ENCODE measurements at places on chromosomes 2 and 18.

DNA sequence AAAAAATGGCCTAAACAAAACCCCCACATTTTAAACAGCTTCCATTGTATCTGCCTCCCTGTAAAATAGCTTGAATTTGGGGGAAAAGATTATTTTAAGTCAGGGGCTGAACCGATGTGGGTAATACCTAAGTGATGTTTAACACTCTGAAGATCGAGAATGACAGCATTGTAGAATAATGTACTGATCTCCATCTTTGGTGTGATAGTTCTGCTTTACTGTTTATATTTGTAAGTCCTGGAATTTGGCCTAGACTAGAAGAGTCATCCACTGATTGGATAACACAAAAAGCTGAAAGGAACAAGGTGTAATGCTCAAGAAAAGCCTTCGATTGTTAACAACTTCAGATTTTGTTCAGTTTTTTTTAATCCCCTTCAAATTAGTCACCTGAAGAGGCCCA, 53.8 kb upstream of the CCDC68 start:
- no peak for DNase-seq

GRCh38 chr18:44687421-44687820, 6.7 kb downstream of the SETBP1 start:
- no peak for DNase-seq

GRCh38 chr2:205511221-205511620, 171.1 kb upstream of the NRP2 start:
- no peak for DNase-seq

DNA sequence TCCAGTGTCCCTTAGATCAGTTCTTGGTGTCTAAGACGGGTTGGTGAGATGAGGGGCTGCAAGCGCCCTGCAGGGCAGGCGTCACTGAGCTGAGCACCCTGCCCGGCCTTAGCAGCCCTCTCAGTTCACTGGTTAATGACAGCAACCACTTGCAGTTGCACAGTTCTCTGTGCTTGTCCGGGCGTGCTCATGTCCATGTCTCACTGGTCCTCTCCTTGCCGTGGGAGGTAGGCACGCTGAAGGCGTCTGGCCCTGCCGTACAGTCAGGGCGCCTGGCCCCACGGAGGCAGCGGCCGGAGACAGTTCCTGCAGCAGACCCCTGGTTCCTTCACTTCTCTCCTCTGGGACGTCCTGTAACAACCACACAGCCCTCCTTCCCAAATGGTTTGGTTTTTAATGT, 75.3 kb downstream of the ARHGEF4 start:
- DNase-seq = no peak

DNA sequence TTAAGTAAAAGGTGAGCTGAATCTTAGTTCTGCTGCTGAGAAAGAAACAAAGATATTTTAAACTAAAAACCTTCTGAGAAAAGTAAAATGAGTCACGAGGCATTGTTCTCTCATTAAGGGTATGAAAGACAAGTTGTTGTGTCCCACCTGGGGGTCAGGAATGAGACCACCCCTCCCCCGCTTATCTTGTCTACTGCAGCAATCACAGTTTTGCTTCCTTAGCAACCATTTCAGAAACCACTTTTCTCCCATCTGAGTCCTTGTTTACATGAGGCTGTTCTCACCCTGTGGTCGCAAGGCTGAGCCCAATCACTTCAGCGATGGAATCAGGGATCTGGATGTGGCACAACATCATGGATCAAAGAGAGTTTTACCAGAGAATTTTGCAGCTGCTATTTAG, 377.6 kb upstream of the NETO1 start:
- DNase-seq = no peak

DNA sequence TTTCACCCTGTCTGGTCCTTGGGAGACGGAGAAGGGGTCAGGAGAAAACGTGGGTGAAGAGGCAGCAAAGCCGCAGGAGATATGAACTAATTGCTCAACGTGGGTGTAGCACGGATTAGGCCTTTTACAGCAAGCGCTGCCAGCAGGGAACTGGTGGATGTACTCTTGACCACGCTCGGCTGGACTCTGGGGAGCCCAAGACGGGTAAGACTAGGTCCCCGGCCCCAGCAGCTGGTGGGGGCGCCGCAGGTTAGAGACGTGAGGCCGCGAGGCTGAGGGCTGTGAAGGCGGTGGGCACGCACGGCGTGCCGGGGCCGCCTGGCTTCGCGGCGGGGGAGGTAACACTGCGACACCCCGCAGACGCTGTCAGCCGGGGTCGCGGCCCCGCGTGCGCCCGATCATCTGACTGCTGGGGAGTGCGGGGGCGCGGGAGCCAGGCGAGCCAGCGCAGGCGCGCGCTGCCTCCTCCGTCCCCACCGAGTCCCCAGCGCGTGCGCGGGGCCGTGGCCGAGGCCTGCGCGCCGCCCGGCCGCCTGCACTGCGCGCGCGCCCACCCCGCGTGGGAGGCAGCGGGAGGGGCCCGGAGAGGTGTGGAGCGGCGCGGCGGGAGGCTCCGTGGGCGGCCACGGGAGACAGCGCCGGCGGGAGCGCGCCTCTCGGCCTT, at the start of gene CLIP4:
CLIP4 (plus strand) TSS at position 470 of the 664 bp plus-strand sequence. CDS start 5,974 bp downstream, outside the sequence.
- no peak for DNase-seq

DNA sequence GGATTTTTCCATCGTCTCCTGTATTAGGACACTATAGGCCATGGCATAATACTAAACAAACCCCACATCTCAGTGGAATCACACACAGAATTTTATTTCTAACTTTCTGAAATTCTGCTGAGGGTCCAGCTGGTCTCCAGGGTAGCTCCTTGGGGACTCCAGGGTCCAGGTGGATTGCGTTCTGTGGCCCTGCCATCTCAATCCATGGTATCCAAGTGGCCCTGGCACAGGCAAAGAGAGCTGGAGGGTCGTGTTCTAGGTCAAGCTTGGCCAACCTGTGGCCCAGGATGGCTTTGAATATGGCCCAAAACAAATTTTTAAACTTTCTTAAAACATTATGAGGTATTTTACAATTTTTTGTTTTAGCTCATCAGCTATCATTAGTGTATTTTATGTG, 134.6 kb downstream of the CTIF start:
- DNase-seq = no peak

GRCh38 chr2:88234760-88235159, 64.6 kb downstream of the THNSL2 start:
- no peak for DNase-seq

DNA sequence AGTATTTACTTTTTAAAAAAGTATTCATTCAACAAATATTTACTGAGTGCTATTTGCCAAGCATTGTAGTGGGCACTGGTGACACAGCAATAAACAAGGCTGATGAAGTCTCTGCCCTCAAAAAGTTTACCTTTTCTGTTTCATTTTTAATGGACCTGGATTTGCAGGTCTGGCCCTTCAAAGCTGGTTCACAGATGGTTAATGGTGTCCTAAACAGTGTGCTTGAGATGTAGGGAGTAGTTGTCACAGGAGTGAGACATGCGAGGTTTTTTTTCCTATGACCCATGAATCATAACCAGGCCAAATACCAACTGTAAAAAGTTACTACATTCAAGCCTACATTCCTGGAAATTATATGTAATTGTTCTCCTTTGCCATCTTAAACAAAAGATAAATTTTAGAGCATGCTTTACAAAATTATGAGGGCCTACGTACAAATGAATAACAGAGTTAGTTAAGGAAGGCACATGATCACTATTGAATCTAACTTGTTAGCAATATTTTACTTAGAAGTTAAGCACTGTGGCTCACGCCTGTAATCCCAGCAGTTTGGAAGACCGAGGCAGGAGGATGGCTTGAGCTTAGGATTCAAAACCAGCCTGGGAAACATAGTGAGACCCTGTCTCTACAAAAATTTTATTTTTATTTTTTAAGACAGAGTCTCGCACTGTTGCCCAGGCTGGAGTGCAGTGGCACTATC, 223.9 kb downstream of the MBD5 start:
- DNase-seq = peak; percentile 20

DNA sequence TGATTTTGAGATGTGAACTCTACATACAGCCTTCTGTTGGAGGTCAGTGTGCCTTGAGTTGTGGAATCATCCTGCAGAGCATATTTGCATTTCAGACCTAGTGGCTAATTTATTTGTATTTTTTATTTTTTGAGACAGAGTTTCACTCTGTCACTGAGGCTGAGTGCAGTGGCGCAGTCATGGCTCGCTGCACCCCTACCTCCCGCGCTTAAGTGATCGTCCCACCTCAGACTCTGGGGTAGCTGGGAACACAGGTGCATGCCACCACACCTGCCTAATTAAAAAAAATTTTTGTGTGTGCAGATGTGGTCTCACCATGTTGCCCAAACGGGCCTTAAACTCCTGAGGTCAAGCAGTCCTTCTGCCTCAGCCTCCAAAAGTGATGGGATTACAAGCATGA, 104.4 kb downstream of the ASXL3 start:
- DNase-seq = no peak

GRCh38 chr18:33781429-33781828, 203.4 kb downstream of the ASXL3 start:
- DNase-seq = no peak
